ENCODE measurements at places on chromosomes 1 and 21.

DNA sequence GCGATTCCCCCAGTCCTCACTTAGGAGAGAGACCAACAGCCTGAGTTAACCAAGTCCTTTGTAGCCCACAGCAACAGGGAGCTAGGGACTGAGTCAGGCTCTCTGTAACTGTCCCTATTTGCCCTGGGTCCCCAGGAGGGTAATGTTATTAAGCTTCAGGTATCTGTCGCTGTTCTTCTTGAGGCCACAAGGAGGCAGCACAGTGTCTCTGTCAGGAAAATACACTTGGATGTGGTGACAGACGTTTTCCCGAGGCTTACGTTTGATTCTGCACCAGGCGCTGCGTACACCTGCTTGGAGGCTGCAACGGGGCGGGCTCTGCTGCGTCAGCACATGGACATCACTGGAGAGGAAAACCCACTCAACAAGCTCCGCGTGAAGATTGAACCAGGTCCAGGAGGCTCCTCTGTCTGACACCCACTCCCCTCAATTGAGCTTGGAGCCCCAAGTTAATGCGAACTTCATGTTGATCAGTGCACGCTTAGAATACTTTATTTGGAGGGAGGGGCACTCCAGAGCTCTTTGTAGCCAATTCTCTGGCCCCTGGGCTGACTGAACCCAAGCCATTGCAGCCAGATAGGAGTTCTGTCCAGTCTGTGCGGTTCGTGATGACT, 10.7 kb upstream of the ELF3 start:
- DNase-seq = peak; percentile 55

- no peak for DNase-seq
These were observed 20.9 kb downstream of the CA6 start for GRCh38 chr1:8966606-8967005.

- no peak for DNase-seq
These were observed 14.4 kb downstream of the PCP4 start for GRCh38 chr21:39881661-39882060.

DNA sequence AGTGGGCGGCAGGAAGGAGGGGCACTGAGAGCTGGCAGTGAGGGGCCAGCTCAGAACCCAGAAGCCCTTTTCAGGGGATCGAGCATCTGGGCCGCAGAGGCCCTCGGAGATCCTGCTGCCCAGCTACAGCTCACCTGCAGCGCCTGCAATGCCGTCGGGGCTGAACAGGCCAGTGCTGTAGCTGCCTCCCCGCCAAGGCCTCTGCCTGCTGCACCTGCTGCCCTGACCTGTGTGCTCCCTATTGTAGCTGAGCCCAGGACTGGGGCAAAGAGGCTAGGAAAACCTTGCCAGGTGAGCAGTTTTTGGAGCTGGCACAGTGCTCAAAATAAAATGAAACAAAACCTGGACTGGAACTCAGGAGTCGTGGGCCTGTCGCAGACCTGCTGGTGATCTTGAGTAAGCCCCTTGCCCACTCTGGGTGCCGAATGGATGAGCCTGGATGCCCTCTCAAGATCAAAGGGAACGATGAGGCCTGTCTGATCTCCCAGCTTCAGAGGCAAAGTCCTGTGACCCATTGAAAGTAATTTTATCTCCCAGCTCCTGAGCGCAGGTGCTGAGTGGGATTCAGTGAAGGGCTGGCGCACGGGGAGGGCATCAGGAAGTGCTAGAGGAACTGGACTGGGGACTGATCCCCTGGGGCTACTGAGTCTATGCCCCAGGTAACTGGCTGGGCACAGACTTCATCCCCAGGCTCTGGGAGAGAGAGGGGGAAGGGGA, 154.6 kb downstream of the FOXD2 start:
- DNase-seq = no peak

- DNase-seq = no peak
These were observed 50.9 kb upstream of the USP1 start for GRCh38 chr1:62385923-62386322.

- no peak for DNase-seq
These were observed 1.2 kb downstream of the DHRS3 start for GRCh38 chr1:12616709-12617373.

DNA sequence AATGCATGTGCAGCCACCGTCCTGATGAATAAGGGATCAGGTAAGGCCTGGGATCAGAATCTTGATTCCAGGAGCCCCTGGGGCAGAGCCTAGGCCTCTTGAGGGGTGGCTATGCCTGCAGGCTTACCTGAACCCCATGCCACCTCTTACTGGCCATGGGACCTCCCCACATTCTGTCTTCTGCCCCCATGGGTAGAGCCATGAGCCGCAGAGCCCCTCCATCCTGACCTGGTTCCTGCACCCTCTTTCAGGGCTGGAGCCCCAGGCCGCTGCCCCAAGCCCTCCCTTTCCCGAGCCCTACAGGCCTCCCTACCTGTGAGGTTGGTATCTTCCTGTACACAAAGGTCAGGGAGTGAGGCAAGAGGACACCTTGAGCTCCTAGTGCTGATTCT, 120.8 kb downstream of the DMRTB1 start:
- no peak for DNase-seq

DNA sequence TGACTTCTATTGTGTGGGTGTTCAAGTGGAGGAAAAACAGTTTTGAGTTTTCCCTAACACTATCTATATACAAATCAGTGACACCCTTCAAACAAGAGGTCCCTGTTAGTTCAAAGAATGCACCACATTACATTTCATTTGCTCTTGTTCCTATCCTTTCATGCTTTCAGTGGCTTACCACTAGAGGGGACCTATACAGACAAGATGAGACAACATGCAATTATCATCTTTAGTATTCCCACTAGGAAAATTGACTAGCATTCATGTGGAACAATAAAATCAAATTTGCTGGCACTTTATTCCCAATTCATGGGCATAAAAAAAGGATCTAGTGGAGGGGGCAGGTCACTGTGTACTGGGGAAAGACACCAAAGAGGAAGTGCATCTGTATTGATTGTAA, 13.3 kb upstream of the SIPA1L2 start:
- no peak for DNase-seq

DNA sequence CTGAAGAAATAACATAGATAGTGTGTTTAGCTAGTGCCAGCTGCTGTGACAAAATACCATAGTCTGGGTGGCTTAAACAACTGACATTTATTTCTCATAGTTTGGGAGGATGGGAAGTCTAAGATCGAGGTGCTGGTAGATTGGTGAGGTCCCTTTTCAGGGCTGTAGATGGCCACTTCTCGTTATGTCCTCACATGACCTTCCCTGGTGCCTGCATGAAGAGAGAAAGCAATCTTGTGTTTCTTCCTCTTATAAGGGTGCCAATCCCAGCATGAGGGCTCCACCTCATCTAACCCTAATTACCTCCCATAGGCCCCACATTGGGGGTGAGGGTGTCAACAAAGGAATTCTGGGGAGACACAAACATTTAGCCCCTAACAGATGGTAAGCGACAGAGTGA, 9.3 kb downstream of the MTARC2 start:
- DNase-seq = no peak

DNA sequence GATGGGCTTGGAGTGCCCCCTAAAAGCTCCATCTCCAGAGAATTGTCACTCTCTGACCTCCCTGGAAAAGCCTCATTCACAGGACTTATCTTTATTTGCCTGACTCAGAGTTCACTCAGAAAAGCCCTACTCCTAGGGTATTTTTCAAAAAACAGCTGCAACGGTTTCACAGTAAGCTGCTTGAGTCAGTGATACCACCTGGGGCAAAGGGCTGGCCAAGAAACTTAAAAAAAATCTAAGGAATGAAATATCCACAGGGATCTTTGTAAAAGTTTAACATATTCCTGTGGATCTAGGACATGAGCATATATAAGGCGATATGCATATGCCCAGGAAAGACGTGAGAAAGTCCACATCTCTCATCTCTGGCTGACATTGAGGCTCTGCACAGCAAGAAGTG, 33.8 kb upstream of the TSPAN2 start:
- no peak for DNase-seq

- DNase-seq = peak; percentile 85
These were observed 72.3 kb upstream of the PPP2R5A start for GRCh38 chr1:212212906-212213305.

- peak; percentile 70 for DNase-seq
These were observed 8.5 kb downstream of the FBXO2 start for GRCh38 chr1:11645670-11646265.

DNA sequence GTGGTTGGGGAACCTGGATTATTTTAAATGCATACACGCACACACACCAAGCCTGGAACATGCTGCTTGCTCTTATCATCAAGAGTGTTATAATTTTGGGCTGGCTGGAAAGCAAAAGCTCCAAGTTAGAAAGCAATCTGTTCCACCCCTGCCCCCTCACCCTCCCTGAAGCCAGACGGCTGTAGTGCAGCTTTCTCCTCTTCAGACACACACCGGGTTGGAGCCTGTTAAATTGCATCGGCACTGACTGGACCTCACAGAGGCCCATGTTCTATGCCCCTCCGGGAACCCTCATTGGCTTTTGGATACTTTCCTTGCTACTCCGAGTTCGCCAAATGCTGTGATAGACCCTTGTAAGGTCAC, 90.6 kb upstream of the KCNJ15 start:
- DNase-seq = no peak

GRCh38 chr1:234956821-234957329, 171.8 kb downstream of the TOMM20 start:
- no peak for DNase-seq

DNA sequence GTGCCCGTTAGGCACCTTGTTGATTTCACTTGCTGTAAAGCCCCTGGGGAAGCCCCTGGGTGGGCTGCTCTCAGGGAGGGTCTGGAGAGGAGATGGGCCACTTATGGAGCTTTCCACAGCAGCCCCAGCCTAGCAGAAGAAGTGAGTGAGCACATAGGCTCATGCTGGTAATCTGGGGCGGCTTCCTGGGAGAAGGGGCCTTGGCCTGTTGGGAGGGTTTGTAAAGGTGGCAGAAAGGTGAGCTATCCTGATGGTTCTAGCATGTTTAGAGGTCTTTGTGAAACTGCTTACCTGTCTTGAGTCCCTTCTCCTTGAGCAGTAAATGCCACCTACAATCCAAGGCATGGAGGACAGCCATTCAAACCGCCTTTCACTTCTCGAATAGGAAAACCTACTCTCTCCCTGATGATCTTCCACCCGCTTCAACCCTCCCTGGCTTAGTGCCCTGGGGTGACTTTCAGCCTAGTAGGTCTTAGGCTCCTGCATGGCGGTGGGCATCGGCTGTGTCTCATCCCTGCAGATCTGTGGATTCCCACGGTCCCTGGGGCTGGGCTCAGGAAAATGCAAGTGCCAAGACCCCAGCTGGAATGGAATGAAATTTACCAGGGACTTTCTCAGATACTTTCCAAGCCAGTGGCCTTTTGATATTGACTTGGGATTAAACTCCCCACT, 87.6 kb upstream of the SELENON start:
- DNase-seq = no peak

- DNase-seq = no peak
These were observed 9.1 kb downstream of the SCYL3 start for GRCh38 chr1:169884634-169885033.

GRCh38 chr1:215636258-215636965, 69.3 kb downstream of the KCTD3 start:
- peak; percentile 84 for DNase-seq

- peak; percentile 83 for DNase-seq
These were observed 52.3 kb upstream of the ADAM30 start for GRCh38 chr1:119948342-119949214.

DNA sequence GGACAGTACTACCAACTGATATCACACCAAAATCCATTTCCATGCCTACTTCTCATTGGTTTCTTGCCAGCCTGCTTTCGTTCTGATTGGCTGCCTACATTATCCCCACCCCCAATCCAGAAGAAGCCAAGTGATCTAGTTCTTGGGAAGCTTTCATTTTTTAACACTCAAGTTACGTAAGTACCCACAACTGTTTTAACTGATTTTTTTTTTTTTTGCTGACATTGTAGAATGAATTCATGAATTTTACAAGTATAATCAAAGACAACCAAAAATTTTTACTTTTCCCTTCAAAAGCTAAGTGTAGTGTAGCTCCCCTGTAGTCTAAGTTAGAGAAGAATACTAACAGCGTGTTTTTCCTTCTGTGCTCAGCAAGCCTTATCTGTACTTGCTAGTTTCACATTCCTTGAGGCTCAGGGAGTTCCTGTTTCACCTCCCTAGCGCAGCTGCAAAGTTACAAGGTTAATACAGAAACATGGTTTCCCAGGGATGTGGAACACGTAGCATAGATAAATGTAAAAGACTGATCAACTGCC, at the start of gene SLC9C2:
Gene SLC9C2, minus strand, starts transcription at position 17 of the 536 bp plus-strand sequence. CDS start 1,296 bp downstream, outside the sequence.
- DNase-seq = peak; percentile 35

GRCh38 chr1:172117800-172118199, 276.5 kb downstream of the DNM3 start:
- DNase-seq = no peak

- DNase-seq = no peak
These were observed 28.0 kb upstream of the TSPAN2 start for GRCh38 chr1:115117298-115117697.

- no peak for DNase-seq
These were observed 43.3 kb downstream of the S100B start for GRCh38 chr21:46561445-46562090.

DNA sequence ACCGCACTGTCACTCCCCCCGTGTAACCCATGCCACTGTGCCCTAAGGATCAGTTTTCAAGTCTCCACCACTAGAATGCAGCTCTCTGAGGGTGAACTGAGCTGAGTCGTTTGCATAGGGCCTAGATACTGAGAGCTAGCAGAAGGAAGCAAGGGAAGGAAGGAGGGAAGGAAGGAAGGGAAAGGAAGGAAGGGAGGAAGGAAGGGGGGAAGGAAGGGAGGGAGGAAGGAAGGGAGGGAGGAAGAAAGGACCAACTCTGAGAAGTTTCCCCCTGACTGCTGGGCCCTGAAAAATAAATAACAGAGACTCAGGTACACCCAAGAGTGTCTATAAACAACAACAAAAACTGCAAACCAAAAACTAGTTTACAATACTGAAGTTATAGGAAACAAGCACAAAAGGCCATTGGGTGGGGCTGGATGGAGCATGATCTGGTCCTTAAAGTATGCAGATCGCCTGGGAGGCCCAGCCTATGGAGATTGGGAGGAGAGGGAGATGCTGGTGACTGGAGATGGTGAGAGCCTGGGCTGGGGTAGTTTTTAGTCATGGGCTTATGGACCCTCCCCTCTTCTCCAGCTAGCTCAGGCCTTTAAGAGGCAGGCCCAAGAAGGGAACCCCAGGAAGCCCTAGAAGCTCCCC, 1.7 kb upstream of the MRPS15 start:
- DNase-seq = peak; percentile 30

DNA sequence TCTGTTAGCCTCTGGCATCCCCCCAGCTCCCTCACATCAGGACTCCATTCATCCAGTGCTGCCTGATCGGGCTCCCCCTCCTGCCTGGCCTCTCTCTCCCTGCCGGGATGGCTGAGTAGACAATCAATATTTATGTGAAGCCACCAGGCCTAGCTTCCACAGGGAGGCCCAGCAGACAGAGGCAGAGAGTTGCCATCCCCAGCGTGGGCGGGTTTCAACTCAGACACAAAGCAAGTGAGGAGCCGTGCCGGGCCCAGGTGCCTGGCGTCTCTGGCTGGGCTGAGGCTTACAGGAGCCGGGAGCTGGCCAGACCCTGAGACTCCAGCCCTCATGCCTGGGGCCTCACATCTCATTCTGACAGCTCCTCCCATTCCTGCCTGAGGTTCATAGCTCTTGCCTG, 34.5 kb upstream of the ATP2B4 start:
- DNase-seq = no peak

All from fibroblast of mammary gland (primary cell).